Posterior cingulate gyrus (tissue), 11 donors: ENCODE measurements at places on chromosomes 1 and 21.

DNA sequence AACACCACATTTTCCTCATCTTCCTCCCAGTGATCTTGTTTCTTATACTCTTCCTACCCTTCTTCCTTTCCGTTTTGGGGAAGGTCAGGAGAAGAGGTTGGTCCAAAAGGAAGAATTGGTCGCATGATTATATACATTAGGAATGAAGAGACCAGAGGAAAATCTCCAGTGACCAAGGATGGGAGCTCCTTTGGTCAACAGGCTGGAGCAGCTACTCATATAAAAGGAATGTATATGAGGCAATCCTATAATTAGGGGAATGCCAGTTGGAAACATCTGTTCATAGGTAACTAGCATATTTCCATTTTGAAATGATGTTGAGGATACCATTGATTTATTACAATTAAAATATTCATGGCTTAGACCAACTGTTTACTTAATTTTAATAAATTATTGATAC is 114.5 kb downstream of the LRRC40 start:
- no peak for DNase-seq

GRCh38 chr1:168865850-168866620 is 137.0 kb upstream of the DPT start:
- no peak for DNase-seq

GRCh38 chr1:53938136-53938830 is 7.2 kb downstream of the IFT25 start:
- DNase-seq = no peak

DNA sequence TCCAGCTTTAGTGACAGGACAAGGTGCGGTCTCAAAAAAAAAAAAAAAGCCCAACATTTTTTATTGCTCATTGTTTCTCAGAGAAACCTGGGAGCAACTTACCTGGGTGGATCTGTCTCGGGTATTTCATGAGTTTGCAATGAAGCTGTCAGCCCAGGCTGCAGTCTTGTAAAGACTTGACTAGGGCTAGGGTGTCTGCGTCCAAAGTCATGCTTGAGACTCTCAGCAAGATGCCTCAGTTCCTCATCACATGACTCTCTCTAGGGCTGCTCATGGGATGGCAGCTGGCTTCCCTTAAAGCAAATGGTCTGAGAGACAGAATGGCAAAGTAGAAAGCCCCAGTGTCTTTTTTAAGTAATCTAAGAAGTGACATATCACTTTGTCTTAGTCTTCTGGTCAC is 8.1 kb downstream of the GABPA start:
- DNase-seq = no peak

GRCh38 chr21:27079636-27080240 is 112.8 kb upstream of the ADAMTS5 start:
- no peak for DNase-seq

DNA sequence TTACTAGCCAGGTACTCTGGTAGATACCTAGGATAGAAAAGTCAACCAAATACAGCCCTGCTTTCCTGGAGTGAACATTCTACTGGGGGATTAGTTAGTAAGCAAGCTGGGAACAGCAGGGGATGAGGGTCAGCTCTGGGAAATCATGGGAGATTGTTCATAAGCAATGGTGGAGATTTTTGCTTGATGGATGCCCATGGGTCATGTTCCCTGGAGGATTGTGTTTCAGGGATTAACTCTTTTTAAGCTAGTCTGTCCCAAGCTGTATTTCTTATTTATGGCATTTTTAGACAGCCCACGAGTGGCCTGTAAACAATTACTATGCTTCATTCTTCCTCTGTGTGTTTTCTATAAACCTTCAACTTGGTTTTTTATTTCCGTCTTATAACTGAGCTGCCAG is 18.9 kb downstream of the CACHD1 start:
- no peak for DNase-seq

DNA sequence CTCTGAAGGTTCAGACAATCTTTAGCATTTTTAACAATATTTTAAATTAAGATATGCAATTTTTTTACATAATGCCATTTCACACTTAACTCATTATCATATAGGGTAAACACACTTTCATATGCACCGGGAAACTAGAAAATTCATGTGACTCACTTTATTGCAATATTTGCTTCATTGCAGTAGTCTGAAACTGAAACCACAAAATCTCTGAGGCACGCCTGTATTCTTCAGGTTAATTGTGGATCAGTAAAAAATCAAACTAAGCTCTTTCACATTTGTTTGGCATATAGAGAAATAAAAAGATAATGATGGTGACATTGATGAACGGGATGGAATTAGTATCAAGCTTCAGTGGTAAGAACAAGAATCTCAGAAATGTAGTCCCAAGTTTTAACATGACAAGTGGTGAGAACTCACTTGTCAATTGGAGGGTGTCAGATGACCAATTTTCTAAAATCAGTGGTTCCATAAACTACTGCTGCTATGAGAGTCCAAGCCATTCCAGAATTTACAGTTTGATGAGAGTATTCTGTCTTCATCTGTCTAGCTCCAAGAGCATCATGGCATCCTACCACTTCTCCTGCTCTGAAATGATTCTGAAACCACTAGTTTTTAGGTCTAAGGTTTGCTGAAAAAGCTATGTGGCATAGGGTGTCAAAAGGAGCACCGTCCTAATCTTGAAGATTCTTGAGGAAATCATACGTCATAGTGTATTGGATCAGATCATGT is 281.0 kb downstream of the PTPRC start:
- DNase-seq = no peak

GRCh38 chr1:10694274-10694632 is 102.2 kb downstream of the CASZ1 start:
- no peak for DNase-seq
